ENCODE measurements at places on chromosomes 11 and 22. TPM values are rescaled to one million over a fixed set of nuclear protein-coding genes. Genes with fewer than 3 reads are reported as not detected.

Gene RHOD
- total RNA-seq: not detected

Gene CYP2D6
- total RNA-seq: 2.8 TPM

Gene TCN1
- not detected for total RNA-seq

Gene OSBP2
- total RNA-seq: 1.3 TPM

Gene UCP3
- total RNA-seq: 2.2 TPM

Gene VSIG10L2
- total RNA-seq: not detected

Gene ANGPTL5
- not detected for total RNA-seq

Gene PIWIL4
- total RNA-seq: 0.89 TPM

Gene TSGA10IP
- not detected for total RNA-seq

Gene ARHGAP32
- total RNA-seq: 4.9 TPM

Gene PRSS23
- total RNA-seq: 0.22 TPM

Gene PRODH
- total RNA-seq: not detected

Gene PHLDA2
- 0.61 TPM for total RNA-seq

Gene C11orf42
- total RNA-seq: not detected

Gene CECR2
- total RNA-seq: 0.08 TPM

Gene APOA5
- not detected for total RNA-seq

Data from CD8-positive, alpha-beta T cell (primary cell).